ENCODE measurements at places on chromosomes 2 and 18.

- no peak for DNase-seq
Observed at GRCh38 chr2:62455957-62456692, 49.9 kb downstream of the TMEM17 start.

DNA sequence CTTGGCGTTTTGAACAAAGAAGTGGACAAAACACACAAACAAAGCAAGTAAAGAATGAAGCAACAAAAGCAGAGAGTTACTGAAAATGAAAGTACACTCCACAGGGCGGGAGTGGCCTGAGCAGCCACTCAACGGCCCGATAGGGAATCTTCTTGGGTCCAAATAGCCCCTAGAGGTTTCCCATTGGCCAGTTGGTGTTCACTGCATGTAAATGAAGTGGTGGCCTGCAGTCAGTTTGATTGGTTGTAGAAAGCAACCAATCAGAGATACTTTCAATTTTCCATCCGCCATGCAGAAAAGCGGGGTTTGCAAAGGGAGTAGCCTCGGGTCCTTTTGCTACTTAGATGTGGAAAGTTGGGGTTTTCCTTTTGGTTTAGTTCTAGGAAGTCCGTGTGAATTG is 31.6 kb downstream of the CYBRD1 start:
- DNase-seq, result no peak

DNA sequence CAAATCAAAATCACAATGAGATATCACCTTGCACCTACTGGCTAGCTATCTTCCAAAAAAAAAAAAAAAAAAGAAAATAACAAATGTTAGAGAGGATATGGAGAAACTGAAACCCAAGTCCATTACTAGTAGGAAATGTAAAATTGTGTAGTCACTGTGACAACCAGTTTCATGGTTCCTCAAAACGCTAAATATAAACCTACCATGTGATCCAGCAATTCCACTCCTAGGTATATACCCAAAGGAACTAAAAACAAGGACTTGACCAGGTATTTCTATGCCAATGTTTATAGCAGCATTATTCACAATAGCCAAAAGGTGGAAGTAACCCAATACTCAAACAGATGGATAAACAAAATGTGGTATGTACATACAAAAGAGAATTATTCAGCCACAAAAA is 11.7 kb upstream of the SCRN3 start:
- DNase-seq, result no peak

- no peak for DNase-seq
Observed at GRCh38 chr2:14891546-14891945, 259.0 kb downstream of the LRATD1 start.

- DNase-seq, result no peak
Observed at GRCh38 chr2:84493514-84493913, 22.8 kb upstream of the DNAH6 start.

DNA sequence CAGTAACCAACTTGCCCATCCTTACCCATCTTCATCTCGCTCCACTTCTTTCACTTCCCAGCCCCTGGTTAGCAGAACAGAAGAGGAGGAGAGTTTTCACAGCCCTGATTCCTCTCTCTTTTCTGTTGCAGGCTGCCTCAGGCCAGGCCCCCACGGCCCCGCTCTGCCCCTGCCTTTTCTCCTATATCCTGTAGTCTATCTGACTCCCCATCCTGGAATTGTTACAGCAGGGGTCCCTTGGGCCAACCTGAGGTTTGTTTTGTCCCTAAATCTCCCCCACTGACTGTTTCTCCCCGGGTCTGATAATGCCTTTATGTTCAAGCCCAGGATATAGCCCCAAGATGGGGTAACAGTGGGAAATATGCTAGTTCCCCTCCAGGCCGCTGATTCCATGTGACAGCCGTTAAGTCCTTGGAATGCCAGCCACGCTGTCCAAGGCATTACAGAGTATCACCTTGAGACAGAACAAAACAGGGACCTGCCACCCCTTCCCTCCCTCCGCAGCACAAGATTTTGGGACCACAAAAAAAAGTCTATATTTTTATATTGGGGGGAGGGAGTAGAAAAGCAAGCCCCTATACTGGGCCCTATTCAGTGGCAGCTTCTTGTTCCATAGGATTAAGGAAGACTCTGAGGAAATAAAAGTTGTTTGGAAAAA is 1.4 kb downstream of the OST4 start:
- no peak for DNase-seq

DNA sequence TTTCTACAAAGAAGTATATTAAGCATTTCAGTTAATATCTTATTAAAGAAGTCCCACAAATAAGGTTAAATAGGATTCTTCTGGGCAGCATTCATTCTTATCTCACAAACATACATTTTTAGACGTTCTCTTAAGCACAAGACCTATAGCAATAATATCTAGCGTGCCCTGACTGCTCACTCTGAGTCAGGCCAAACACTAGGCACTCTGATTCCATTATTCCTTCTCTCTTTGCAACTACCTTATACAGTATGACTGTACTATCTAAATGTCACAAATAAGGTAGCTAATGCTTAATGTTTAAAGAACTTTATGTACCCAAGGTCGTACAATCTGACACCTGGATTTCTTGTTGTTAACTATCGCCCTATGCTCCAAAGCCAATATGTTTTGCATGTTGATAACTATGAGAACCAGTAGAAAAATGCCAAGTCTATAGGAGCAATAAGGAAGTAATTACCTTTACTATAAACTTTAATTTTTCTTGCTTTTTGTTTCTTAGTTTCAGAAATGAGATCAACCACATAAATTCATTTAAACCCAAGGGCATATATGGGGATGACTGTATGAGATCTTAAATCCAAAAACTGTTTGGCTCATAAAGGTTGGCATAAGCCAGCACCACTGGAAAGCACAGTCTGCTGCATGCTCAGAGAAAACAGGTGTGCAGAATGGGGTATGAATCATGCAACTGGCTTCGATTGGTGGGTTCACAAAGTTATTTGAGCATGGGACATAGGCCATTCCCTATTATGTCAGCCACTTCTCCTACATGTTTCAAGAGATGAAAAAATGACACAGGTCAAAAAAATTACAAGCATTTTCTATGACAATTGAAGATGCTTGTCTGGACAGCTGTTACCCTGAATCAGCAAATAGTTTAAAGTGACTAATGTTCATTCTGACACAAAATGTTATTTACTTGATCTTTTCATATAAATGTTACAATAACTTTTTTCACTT is 352.0 kb downstream of the IRS1 start:
- DNase-seq, result no peak

- no peak for DNase-seq
Observed at GRCh38 chr2:176685908-176686307, 416.7 kb downstream of the MTX2 start.

DNA sequence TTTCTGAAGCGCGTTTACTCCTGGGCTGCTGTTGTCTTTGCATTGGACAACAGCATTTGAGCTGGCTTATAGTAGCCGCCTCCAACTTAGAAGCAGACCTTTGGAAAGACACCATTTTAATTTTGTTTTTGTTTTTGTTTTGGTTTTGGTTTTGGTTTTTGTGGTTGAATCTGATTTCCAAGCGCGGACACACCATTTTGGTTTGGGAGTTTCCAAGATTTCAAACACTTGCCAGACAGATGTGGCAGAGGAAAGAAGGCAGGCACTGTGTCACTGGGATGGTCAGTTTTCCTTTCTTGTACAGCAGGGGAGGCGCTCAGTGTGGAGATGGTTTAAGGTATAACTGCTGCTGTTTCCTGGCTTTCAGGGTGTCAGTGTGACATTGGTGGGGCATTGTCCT is 126.8 kb downstream of the LAMA3 start:
- no peak for DNase-seq
